GM12864 (cell line): ENCODE measurements at places on chromosomes 13 and 19.

- DNase-seq, result no peak
Observed at GRCh38 chr13:73952648-73953047, 181.6 kb downstream of the KLF12 start.

DNA sequence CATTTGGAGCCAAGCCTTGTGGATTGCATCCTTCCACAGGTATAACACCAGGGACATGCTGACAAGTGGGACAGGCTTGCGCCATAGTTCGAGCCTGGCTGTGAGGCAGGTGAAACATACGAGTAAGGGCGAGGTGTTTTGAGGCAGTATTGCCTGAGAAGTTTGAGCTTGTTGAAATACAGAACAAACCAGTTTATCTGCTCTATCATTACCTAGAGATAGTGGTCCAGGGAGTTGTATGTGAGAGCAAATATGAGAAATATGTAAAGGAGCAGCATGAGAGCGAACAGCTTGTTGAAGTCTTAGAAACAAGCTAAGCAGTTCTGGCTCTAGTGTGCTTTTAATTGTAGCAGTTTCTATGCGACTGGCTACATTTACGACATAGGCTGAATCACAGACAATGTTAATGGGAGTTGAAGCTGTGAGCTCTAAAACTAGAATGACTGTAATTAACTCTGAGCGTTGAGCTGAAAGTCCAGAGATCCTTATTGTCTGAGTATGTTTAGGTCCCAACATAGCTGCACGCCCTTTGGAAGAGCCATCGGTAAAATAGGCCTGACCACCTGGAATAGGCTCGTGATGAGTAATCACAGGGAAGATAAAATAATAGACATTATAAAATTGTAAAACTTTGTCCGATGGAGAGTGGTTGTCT lies 8.2 kb downstream of the ZNF439 start:
- DNase-seq, result no peak

DNA sequence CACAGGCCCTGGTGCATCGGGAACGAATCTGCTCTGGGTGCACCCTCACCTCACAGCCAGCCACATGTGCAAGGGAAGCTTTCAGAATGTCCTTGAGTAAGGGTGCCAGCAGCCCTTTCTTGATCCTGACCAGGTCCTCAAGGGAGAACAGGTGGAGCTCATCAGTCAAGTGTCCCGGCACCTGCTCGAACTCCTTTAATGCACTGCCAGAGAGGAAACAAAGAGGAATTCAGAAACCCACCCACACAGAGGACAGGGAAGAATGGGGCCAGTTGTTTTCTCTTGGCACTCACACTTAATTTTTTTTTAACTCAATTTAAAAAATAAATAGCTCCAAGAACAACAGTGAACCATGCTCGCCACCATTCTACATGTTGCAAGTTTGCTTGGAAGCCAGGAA lies 41.7 kb downstream of the RUBCNL start:
- no peak for DNase-seq

DNA sequence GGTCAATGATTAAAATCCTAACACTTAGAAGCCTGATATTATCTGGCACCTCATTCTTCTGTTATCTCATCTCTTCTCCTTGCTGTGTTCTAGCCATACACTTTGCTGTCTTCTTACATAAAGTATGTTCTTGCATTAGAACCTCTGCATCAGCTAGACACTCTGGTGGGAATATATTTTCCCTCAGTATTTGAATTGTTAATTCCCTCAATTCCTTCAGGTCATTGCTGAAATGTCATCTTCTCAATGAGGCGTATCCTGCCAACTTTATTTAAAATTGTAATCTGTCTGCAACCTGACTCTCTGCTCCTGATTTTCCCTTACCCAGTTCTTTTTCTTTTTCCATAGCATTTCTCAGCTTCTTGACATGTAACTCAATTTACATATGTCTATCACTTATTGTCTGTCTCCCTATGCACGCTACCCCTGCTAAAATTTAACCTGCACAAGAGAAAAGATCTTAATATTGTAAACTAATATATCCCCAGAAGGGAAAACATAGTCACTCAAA lies 138.2 kb downstream of the UGGT2 start:
- no peak for DNase-seq

- DNase-seq, result no peak
Observed at GRCh38 chr13:20197361-20197834, 4.7 kb upstream of the GJB2 start.

DNA sequence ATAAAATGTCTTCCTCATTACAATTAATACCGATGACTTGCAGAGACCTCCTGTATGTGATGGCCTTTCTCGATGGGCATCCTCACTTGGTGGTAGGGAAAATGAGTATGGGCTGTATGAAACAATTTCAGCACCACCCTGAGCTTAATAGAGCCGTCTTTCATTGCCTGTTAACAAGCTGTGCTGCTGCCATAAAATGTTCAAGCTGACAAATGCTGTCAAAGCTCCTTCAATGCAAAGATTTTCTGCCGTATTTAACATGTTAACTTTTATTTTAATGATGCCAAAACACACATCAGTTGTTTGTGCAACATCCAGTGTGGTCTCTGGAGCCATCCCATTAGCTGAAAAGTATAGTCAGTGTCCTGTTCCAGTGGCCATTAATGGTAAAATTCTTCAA lies 110.1 kb downstream of the GPC6 start:
- no peak for DNase-seq

GRCh38 chr13:20121159-20121525 lies 39.7 kb downstream of the GJA3 start:
- no peak for DNase-seq

DNA sequence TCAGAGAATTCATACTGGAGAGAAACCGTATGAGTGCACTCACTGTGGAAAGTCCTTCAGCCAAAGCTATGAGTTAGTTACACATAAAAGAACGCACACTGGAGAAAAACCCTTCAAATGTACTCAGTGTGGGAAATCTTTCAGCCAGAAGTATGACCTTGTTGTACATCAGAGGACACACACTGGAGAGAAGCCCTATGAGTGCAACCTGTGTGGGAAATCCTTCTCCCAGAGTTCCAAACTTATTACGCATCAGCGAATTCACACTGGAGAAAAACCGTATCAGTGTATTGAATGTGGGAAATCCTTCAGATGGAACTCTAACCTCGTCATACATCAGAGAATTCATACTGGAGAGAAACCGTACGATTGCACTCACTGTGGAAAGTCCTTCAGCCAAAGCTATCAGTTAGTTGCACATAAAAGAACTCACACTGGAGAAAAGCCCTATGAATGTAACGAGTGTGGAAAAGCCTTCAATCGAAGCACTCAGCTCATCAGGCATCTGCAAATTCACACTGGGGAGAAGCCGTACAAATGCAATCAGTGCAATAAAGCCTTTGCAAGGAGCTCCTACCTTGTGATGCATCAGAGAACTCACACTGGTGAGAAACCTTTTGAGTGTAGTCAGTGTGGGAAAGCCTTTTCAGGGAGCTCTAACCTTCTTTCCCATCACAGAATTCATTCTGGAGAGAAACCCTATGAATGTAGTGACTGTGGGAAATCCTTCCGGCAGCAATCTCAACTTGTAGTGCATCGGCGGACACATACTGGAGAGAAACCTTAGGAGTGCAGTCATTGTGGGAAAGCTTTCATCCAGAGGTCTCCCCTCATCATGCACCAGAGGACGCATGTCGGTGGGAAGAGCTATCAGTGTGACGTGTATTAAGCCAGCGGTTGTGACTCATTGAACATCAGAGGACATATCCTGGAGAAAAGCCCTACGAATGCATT lies 16.5 kb upstream of the ZNF8 start:
- no peak for DNase-seq

GRCh38 chr13:25179011-25179410 lies 6.9 kb upstream of the AMER2 start:
- peak; percentile 57 for DNase-seq

DNA sequence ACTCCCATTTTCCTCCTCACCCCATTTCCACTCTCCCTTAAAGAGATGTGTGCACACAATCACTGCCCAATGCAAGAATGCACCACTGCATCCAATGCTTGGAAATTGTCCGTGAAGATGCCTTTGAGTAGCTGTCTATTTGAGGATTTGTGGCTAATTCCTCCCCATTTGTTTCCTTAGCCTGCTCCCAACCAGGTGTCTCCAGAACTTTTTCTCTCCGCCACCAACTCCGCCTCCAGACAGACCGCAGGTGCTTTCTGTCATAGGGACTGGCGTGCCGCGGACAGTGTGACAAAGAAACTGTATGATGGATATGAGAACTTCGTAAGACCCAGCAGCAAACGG lies 461 bp upstream of the TM9SF2 start:
- DNase-seq, result no peak

DNA sequence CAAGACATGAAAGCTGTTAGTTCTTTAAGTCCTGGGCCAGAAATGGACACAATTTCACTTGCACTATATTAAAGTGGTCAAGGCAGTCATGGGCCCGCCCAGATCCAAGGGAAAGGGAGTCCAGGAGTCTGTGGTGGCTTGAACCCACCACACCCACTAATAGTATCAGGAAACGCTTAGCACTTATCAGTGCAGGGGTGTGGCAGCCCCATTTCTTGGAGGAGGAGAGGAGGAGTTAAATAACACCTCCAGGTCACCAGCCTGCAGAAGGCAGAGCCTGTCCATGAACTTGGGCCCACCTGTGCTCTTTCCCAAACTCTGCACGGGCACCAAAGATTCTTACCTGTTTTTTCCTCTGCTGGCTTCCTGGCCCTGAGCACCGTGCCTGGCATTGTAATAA lies 5.4 kb upstream of the NTN5 start:
- no peak for DNase-seq

- no peak for DNase-seq
Observed at GRCh38 chr19:18781885-18782527, 9.1 kb downstream of the COMP start.

GRCh38 chr13:87999788-88000187 lies 328.6 kb downstream of the SLITRK5 start:
- no peak for DNase-seq

GRCh38 chr19:2167896-2168618 lies 4.3 kb downstream of the DOT1L start:
- peak; percentile 60 for DNase-seq

- no peak for DNase-seq
Observed at GRCh38 chr13:35733827-35734226, 257.3 kb upstream of the MAB21L1 start.

DNA sequence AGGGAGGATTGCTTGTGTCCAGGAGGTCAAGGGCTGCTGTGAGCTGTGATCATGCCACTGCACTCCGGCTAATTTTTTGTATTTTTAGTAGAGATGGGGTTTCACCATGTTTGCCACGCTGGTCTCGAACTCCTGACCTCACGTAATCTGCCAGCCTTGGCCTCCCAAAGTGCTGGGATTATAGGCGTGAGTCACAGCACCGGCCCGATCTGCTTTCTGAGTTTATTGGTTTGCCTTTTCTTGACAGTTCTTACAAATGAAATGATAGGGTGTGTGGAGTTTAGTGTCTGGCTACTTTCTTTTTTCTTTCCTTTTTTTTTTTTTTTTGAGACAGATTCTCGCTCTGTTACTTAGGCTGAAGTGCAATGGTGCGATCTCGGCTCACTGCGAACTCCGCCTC lies 848 bp downstream of the C19orf44 start:
- no peak for DNase-seq

GRCh38 chr13:57640607-57641006 lies 9.1 kb downstream of the PCDH17 start:
- DNase-seq, result no peak

GRCh38 chr13:34589581-34589980 lies 352.5 kb upstream of the NBEA start:
- DNase-seq, result no peak
